Inflammatory macrophage treated with lipopolysaccharide for 4 hours (primary cell): ENCODE measurements at places on chromosomes 3 and 15.

DNA sequence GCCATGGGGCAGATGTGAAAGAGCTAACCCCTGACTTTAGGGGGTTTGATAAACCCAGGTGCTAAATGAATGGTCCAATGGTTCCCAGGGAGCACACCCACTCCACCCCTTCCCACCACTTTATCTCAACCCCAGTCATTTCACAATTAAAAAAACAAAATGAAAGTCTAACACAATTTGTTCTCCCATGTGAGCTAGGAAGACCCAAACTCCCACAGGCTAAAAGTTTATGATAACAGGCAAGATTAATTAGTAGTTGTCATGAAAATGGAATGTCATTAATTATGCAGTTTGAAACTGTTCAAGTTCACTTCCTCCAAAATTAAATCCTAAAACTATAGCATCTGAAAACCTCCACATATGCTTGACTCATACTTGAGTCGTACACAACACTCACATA, 63.3 kb upstream of the TPM1 start:
- DNase-seq, result no peak

GRCh38 chr15:78679089-78679511, 38.1 kb upstream of the CHRNB4 start:
- no peak for DNase-seq

DNA sequence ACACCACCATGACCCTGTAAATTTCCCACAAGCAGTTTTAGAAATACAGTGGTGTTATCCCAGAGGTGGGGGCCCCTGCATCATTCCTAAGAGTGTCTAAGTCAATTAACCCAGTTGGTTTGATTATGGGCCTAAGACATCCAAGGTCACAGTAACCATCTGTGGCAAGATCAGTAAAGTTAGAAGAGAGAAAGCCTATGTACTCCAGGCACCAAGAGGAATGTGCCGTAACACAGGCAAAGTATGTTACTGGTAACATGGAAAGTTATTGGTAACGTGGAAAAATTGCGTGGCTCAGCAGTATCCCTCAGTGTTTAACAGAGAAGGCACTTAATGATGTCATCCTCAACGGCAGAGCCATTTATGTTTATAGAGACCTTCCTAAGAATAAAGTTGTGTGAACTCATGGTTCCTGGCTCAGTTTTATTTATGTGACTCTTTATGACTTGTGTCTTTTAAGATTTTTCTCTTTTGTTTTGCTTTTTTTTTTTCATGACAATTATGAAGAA, 144.1 kb upstream of the RASGRP1 start:
- no peak for DNase-seq

GRCh38 chr3:36416599-36416998, 36.3 kb downstream of the STAC start:
- no peak for DNase-seq

GRCh38 chr15:96300836-96301235, 29.7 kb upstream of the NR2F2 start:
- no peak for DNase-seq

DNA sequence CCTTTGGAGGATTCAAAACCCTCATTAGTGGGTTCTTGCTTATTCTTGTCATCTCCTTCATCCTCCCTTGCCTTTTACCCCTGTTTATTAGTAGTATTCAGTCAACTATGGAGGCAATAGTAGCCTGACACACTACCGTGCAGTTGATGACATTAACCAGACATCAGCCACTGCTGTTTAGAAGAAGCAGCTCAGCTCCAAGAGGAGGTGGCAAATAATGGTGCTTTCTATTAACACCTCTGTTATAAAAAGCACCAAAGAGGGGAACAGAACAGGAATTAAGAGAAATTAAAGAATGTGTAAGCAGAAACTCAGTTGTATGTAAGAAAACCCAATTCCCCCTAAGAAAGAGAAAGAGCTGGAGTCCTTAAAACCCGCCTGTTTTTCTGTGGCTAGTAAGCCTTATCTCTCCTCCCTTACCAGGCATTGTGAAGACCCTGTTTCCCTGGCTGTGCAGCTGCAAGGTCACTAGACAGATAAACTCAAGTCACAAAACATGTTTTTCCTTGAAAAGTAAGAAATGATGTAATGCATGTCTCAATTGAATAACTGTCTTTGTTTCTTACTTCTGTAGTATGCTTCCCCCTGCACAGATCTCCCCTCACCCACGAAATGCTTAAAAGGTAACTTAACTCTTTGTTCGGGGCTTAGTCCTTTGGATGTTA, 21.2 kb downstream of the CCR4 start:
- DNase-seq, result no peak

DNA sequence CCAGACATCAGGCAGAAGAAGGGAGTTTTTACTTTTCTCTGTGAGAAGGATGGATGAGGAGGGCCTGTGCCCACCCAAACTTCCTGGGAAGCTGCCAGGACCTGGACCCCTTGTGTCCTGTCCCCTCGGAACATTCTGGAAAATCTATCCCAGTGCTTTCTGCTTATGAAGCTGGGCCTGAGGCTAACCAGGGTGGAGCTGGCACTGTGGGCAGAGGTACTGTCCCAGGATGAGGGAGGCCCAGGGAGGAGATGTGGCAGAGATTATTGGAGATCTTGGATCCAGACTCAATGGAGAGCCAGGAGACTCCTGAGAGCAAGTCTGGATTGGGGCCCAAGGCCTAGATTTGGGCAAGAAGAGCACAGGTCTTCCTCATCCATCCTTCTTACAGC, 44.4 kb downstream of the SPSB4 start:
- DNase-seq, result no peak

DNA sequence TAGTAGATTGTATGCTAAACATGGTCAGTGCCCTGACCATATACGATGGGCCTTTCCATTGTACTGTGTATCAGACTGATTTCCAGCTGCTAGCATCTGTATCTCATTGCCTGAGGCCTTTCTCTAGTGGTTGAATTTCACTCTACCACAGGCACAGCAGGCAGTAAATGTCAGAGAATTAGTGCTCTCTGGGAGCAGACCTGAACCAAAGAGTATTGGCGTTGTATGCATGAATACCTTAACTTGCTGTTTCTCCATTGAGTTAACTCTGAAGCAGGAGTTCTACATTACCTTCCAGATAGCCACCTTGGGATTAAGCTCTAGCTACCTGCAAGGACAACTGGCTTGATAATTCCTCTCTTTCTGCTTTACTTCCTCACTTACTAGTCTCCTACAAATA, 439.2 kb upstream of the EPHA3 start:
- DNase-seq, result no peak

DNA sequence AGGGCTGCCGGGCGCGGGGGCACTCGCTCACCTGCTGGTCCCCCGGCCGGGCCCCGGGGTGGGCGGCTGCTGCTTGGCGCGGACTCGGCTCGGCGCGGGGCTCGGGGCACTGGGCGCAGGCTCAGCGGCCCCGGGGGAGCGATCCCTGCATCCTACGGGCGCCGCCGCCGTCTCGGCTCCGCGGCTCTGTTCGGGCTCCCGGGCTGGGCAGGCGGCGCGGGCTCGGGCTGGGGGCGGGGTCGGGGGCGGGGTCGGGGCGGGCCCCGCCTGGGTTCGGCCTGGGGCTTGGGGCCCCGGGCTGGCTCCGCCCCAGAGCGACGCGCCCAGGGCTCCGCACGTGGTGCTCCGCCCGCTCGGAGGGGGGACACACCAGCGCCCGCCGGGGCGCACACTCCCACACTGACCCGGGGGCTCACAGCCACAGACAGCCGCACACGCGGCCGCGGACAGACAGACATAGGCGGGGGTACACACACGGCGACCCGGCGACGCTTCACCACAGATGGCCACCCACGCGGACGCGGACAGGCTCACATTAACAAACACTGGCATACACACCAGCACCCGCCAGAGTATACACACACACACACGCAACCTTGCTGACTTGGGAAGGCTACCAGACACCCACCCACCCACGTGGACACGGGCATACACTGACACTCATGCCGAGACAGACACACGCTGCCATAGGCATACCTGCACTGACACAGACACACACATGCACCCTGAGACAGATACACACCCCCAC, at the start of gene SCN5A:
Gene SCN5A (minus strand): TSS at position 188 of the 748 bp plus-strand sequence. CDS start 16,380 bp downstream, outside the sequence.
- DNase-seq, result peak; percentile 7

DNA sequence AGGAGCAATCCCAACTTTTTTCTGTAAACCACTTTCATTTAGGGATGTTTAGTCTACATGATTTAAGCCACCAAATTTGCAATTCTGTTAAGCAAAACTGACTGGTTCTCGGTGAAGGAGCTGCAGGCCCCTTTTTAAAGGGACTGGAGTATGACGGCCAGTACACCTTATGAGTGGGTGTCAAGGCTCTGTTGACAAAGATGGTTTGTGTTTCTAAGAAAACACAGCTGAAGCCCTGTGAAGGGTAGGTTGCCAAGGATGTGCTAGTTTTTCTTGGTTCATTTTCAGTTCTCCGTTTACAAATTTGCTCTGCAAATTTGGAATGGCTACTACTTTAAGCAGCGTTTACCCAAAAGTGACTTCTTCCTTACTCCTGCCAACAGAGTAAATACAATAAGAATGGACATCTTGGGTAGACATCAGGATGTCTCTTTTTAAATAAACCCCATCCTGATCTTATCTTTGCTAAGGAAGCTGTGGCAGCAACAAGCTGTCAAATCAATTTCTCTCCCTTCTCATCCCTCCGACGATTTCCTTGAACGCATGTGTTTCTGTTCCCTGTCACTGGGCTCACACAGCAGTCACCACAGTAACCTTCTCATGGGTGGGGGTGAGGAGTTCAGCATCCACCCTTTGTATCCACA, 58.2 kb upstream of the CMTM8 start:
- no peak for DNase-seq

DNA sequence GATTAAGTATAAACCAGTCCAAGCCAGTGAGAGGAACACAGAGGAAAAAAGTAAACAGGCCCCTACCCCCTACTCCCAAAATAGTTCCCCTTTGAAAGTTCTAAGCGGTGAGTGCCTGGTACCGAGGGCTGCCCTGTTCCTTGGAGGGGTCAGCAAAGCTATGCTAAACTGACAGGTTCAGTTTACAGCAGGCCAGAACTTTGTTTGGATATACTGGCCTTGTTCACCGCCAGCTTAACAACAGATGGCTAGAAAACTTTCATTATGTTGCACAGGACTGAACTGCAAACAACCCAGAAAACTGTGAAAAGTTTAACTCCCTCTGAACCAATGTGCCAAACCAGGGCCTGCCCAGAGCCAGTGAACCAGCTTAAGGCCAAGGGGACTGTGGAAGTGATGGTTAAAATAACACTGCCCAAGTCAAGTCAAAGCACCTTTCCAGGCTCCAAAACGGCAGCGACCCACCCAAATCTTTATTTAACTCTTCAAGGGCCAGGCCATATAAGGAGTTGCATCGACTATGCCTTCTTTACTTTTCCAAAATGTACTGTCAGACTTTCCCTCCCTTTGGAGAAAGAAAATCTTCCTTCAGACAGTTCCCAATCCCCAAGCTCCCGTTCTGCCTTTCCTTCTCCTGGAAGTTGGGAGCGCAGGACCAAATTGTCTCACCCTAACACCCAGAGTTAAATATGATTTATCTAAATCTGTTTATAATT, 448.0 kb downstream of the FOXP1 start:
- no peak for DNase-seq

DNA sequence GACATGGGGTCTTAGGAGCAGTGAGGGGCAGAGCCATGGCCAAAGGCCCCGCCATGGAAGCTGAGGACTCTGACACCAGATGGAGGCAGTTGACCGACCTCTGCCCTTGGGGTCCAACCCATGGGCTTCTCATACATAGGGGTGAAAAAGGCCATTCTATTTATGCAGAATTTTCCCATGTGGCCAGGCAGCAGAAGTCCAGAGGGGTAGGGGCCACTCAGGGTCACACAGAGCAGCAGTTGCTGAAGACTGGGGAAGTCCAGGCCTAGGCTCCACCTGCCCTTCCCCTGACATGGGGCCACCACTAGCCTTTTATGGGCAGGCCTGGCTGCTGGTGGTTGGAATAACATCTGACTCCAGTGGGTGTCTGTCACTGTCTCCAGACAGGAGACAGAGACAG, 6.4 kb downstream of the PRSS50 start:
- DNase-seq, result peak; percentile 24

- DNase-seq, result no peak
Measured at GRCh38 chr15:23420806-23421575, 26.1 kb downstream of the GOLGA6L2 start.

DNA sequence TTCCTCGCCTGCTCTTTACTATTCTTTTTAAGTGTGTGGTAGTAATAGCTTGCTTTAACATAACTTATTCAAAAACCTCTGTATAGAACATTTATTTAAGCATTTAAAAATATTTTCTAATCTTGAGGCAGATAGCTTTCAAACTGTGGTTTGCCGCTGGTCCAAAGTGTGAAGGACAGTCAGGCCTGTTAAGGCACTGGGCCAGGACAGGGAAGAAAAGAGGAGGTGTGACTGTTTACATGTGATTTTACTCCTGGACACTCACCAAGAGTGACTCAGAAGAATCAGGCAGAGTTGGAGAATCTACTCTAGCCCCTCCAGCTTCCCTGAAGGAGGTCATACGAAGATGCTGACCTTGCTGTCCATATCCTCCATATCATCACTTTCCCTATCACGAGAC, 44.7 kb downstream of the CEP152 start:
- DNase-seq, result no peak

- no peak for DNase-seq
Measured at GRCh38 chr15:35290301-35290721, 205.2 kb upstream of the NANOGP8 start.

GRCh38 chr15:37094333-37094914, 5.9 kb downstream of the MEIS2 start:
- no peak for DNase-seq

DNA sequence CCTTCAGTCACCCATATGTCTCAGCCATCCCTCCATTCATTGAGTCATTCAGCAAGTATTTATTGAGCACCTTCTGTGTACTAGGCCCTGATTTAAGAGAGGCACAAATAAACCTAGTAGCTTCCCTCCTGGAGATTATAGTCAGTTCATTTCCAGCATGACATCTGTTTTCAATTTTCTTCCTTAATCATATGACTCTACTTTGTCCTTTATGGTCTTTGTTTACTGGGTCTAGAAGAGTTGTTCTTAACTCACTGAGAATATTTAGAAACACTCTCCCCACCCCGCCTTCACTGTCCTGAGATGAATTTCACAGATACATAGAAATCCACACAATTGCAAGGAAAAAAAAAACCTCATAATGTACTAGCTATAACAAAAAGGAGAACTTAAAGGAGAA, 44.8 kb upstream of the ADAMTS9 start:
- DNase-seq, result no peak

DNA sequence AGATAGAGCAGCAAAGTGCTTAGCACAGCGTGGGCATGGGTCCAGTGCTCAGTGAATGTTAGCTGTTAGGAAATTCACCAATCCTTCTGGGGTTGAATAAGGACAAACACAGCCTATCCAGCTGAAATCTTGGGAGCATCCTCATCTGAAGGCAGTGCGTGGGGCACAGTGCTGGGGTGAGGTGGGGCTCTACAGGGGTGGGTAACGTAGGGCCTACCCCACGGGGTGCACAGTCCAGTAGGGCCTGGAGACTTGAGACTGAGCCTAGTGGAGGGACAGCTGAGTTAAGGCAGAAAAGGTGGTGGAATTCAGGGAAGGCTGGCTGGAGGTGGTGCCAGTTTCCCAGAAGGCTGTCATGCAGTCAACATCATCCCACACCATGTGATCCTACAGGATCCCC, 73.0 kb downstream of the ISG20 start:
- DNase-seq, result no peak

- no peak for DNase-seq
Measured at GRCh38 chr3:128369881-128370642, 96.6 kb downstream of the DNAJB8 start.
